Memory B cell (primary cell): ENCODE measurements at places on chromosomes 11 and 22.

- no peaks in the 10 kb centered on the region for H3K36me3 ChIP-seq
- no peaks in the 10 kb centered on the region for H3K4me1 ChIP-seq
Observed at GRCh38 chr11:11296434-11296833, 56.6 kb downstream of the CSNK2A3 start.

GRCh38 chr11:19419021-19419750 lies 178.4 kb upstream of the E2F8 start:
- no peak for DNase-seq
- H3K4me1 ChIP-seq, result peaks cover 2% of the 10 kb centered on the region
- H3K27me3 ChIP-seq, result no peaks in the 10 kb centered on the region
- H3K4me3 ChIP-seq, result no peak overlapping the region

GRCh38 chr11:119262668-119263351 lies 54.1 kb downstream of the MCAM start:
- H3K36me3 ChIP-seq, result peaks cover 2% of the 10 kb centered on the region
- H3K4me1 ChIP-seq, result peaks cover 34% of the 10 kb centered on the region
- H3K27ac ChIP-seq, result no peak overlapping the region
- no peaks in the 10 kb centered on the region for H3K27me3 ChIP-seq

DNA sequence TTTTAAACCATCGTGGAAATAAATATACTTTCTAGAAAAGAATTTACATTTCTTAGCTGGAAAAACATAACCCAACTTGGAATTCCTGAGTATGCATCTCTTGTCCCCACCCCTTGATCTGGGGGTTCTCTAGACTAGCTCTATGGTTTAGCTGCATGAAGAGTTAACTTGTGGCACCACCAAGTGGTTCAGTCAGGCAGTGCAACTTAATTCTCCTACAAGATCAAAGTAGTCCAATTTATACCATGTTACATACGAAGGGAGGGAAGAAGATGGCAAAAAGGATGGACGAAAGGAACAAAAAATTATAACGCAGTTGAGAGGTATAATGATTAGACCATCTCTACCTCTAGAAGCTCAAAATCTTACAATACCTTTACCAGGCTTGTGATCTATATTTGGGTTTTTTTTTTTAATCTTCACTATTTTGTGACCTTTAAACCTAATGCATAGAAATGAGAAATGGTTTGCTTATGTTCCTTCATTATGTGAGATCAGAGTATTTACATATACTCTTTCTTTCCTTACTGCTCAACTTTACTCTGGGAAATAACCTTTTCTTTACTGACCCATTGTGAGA lies 28.5 kb upstream of the ALKBH3 start:
- DNase-seq, result peak; percentile 37
- peaks cover 4% of the 10 kb centered on the region for H3K36me3 ChIP-seq
- no peak overlapping the region for H3K27ac ChIP-seq
- no peaks in the 10 kb centered on the region for H3K4me1 ChIP-seq

DNA sequence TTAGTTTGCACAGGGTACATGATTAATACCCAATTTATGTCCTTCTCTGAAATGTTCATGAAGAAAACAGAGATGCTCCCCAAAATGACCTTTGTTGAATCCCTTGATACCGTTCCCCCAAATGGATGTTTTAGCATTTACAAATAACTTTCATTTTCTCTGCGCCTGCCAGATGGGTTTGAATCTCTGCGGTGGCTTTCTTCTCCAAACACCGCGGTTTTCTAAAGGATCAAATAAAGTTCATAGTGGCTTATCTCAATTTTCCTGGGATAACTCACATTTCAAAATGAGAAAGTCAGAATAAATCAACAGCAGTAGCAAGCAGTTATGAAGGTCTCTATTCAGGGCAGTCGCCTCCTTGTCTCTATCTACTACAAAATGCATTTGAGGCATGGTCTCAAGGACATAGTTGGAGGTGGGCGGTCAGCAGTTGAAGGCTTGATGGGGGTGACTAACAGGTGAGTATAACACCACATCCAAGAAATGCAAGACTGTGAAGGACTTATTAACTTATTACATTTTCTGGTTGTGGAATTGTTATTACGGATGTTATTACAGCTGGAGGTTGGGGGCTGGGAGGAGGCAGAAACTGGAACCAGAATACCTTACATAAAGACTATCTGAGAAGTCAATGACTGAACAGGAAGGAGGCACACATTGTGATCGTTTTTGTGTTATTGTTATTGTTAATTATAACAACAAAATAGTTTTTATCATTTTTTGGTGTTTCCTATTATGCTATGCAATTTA lies 1513.3 kb downstream of the FAM181B start:
- H3K4me1 ChIP-seq, result no peaks in the 10 kb centered on the region
- H3K36me3 ChIP-seq, result no peaks in the 10 kb centered on the region
- DNase-seq, result no peak
- no peak overlapping the region for H3K4me3 ChIP-seq

DNA sequence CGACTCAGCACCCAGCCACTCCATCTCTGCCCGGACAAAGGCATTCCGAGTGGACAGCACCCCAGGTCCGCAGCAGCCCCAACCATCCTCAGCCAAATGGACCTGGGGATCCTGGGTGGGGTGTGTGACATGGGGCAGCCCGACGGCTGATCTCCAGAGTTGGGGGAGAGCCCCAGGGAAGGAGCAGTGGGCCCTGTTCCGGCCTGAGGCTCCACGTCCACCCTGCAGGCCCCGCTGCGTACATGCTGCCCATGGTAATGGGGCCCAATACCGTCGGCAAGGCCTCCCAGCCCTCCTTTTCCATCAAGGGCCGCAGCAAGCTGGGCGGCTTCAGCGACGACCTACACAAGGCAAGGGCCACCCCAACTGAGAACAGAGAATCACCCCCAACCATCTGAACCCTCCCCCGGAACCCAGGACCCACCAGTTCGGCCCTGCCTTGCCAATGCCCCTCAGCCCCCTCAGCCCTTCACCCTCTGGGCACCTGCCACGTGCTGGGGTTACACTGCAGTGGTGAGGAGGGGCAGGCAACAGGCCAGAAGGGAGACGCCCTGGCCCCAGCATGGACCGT lies 5.4 kb downstream of the SCGB1C1 start:
- no peaks in the 10 kb centered on the region for H3K27me3 ChIP-seq
- H3K27ac ChIP-seq, result no peak overlapping the region
- peaks cover 7% of the 10 kb centered on the region for H3K36me3 ChIP-seq
- no peak overlapping the region for H3K4me3 ChIP-seq
- DNase-seq, result no peak

- no peaks in the 10 kb centered on the region for H3K36me3 ChIP-seq
- no peak overlapping the region for H3K4me3 ChIP-seq
- peaks cover 4% of the 10 kb centered on the region for H3K27me3 ChIP-seq
- DNase-seq, result no peak
- no peak overlapping the region for H3K27ac ChIP-seq
- H3K4me1 ChIP-seq, result no peaks in the 10 kb centered on the region
Observed at GRCh38 chr11:105906517-105906916, 115.5 kb downstream of the MSANTD4 start.

DNA sequence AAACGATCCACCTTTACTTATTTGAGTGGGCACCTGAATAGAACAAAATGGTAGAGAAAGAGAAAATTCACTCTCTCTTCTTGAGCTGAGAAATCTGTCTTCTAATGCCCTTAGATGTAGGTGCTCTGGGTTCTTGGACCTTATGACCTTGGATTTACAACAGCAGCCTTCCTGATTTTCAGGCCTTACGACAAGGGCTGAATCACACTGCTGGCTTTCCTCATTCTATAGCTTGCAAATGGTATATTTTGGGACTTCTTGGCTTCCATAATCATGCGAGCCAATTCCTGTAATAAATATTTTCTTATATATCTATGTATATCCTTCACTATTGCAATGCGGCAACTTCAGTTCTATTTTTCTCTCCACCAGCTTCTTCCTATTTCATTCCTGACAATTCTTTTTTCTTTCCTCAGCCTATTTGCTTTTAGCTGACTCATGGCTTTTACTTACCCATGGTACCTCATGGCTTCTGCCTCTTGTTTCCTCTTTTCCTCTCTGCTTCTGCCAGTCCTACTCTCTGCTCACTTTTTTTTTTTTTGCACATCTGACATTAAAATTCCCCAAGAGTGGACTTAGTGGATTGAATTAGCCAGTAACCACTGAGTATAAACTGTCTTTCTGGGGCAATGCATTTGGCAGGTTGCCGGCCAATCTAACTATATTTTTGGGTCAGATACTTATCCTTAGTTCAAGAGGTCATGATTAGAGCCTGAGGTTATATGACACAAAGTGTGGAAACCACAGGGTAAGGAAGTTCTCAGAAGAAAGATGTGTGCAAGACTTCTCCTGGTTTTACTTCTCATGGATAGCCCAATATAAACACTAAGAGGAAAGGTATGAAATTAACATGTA lies 359.5 kb downstream of the TMEM135 start:
- H3K4me3 ChIP-seq, result no peak overlapping the region
- H3K27me3 ChIP-seq, result no peaks in the 10 kb centered on the region
- DNase-seq, result no peak

- H3K27me3 ChIP-seq, result no peaks in the 10 kb centered on the region
- H3K4me3 ChIP-seq, result peak overlapping the region; percentile 72
- peaks cover 7% of the 10 kb centered on the region for H3K36me3 ChIP-seq
Observed at GRCh38 chr11:83116015-83116641, 40.8 kb upstream of the PCF11 start.

GRCh38 chr11:15816260-15816871 lies 540.0 kb downstream of the SOX6 start:
- DNase-seq, result no peak
- H3K36me3 ChIP-seq, result no peaks in the 10 kb centered on the region
- no peaks in the 10 kb centered on the region for H3K27me3 ChIP-seq

DNA sequence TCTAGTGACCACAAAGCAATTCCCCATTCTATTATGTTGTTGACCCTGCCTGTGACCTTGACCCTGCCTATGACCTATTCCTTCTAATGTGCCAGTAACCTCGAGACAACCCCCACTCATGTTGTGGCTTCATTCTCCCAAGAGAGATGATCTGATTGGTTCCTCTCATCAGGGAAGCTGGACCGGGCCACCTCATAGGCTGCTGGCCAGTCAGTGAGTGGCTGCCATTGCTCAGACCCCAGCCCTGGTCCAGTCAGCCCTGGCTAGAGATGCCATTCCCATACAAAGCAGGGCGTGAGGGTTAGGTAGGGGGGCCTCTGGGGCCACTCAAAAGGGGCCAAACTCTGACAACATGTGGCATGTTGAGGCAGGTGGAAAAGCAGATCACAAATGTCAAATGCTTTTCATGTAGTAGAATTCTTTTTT lies 11.9 kb downstream of the SLC29A2 start:
- H3K4me3 ChIP-seq, result no peak overlapping the region
- H3K4me1 ChIP-seq, result no peaks in the 10 kb centered on the region
- H3K27ac ChIP-seq, result no peak overlapping the region
- H3K27me3 ChIP-seq, result no peaks in the 10 kb centered on the region

- H3K27ac ChIP-seq, result no peak overlapping the region
- H3K4me1 ChIP-seq, result peaks cover 8% of the 10 kb centered on the region
- peaks cover 37% of the 10 kb centered on the region for H3K36me3 ChIP-seq
- no peaks in the 10 kb centered on the region for H3K27me3 ChIP-seq
- H3K4me3 ChIP-seq, result no peak overlapping the region
- no peak for DNase-seq
Observed at GRCh38 chr22:23878219-23878618, 16.0 kb upstream of the MIF start.

- H3K27ac ChIP-seq, result no peak overlapping the region
- no peaks in the 10 kb centered on the region for H3K4me1 ChIP-seq
- no peak for DNase-seq
- H3K4me3 ChIP-seq, result no peak overlapping the region
- H3K27me3 ChIP-seq, result peaks cover 7% of the 10 kb centered on the region
- no peaks in the 10 kb centered on the region for H3K36me3 ChIP-seq
Observed at GRCh38 chr11:123351375-123351774, 78.7 kb upstream of the GRAMD1B start.

GRCh38 chr11:131295986-131296385 lies 74.4 kb upstream of the NTM start:
- no peaks in the 10 kb centered on the region for H3K36me3 ChIP-seq
- peaks cover 7% of the 10 kb centered on the region for H3K27me3 ChIP-seq
- no peak overlapping the region for H3K27ac ChIP-seq
- no peak overlapping the region for H3K4me3 ChIP-seq
- DNase-seq, result no peak

DNA sequence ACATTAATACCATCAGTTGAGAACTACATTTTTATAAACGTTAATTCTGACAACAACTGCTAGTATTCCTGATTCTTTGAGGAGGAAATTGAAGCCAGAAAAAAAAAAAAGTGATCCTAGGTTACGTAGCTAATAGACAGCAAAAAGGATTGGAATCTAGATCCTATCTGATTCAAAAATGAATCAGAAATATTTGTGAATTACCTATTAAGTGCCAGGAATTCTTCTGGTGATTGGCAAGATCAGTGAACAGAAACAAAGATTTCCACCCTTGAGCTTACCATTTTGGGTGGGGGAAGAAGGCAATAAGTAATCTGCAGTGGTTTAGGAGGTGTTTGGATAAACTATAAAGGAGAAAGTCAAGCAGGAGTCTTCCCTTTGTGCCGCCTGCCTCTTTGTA lies 63.9 kb upstream of the LARGE1 start:
- DNase-seq, result no peak
- H3K4me1 ChIP-seq, result no peaks in the 10 kb centered on the region
- H3K4me3 ChIP-seq, result no peak overlapping the region
- H3K27ac ChIP-seq, result no peak overlapping the region
- peaks cover 13% of the 10 kb centered on the region for H3K27me3 ChIP-seq

GRCh38 chr11:110988671-110989070 lies 256.9 kb upstream of the POU2AF2 start:
- no peak overlapping the region for H3K27ac ChIP-seq
- DNase-seq, result no peak
- peaks cover 8% of the 10 kb centered on the region for H3K4me1 ChIP-seq
- no peaks in the 10 kb centered on the region for H3K36me3 ChIP-seq
- no peak overlapping the region for H3K4me3 ChIP-seq

DNA sequence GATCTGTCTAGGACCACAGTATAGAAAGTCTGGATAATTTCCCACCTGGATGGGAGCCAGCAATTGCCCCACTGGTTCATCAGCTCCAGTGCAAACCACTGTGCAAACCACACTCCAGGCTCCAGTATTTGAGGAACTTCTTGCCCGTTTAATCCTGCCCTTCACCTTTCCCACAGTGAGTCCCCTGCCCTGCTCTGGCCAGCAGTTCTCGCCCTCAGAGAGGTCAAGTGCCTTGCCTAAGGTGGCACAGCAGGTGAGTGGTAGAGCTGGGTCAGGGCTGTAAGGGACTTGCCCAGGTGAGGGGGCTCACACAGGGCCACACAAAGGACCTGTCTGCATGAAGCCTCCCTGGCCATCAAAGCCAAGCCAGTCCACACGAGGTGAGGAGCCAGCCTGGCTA lies 24.1 kb downstream of the MS4A10 start:
- H3K4me3 ChIP-seq, result no peak overlapping the region
- peaks cover 3% of the 10 kb centered on the region for H3K4me1 ChIP-seq
- H3K27ac ChIP-seq, result no peak overlapping the region
